WTC11 (cell line): ENCODE measurements at places on chromosomes 12 and 14.

- no peak for DNase-seq
These were observed 61.0 kb downstream of the NIN start for GRCh38 chr14:50769863-50770500.

GRCh38 chr12:29073631-29074239 is 75.3 kb upstream of the FAR2 start:
- DNase-seq = no peak

DNA sequence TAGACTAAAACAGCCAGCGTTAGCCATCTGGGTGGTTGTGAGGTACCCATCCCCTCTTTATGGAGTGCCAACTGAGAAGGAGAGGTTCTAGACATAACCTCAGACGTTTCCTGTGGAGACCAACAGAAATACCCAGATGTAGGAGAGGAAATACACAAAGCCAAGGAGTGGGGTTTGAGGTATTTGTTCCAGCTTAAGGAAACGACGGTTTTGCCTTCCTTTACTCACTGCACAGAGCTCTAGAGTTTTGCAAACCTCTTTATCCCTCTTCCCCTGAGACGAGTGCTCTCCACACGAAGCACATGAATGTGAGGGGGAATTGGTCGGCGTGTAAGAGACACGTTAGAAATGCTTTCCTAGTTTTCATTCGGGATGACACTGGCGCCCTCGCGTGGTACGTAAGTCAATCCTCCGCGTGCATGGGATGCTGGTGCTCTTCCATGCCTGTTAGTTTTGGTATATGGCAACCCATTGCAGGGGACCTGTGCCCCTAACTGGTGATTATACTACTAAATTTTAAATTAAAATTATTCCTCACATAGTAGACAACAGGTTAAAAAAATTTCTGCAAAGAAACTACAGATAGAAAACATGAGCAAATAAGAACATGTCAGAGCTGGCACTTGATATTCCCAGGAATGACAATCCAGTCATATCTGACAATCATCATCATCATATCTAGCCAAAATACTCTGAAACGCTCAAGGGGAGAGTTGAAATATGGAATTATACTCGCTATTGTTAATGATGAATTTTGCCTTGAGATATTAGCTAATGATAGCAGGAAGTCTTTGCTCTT is 121.7 kb downstream of the PPM1H start:
- peak; percentile 58 for DNase-seq

GRCh38 chr12:121719926-121720414 is 7.4 kb downstream of the TMEM120B start:
- DNase-seq = no peak

- DNase-seq = no peak
These were observed 10.5 kb upstream of the CALM1 start for GRCh38 chr14:90386321-90386720.
